ENCODE measurements at places on chromosomes 3 and 15.

- no peak for DNase-seq
These were observed 52.6 kb upstream of the SMAD6 start for GRCh38 chr15:66649235-66649984.

- DNase-seq, result no peak
These were observed 6.8 kb upstream of the NCKIPSD start for GRCh38 chr3:48692551-48692950.

- no peak for DNase-seq
These were observed 1.0 kb downstream of the LRRC28 start for GRCh38 chr15:99252326-99252725.

DNA sequence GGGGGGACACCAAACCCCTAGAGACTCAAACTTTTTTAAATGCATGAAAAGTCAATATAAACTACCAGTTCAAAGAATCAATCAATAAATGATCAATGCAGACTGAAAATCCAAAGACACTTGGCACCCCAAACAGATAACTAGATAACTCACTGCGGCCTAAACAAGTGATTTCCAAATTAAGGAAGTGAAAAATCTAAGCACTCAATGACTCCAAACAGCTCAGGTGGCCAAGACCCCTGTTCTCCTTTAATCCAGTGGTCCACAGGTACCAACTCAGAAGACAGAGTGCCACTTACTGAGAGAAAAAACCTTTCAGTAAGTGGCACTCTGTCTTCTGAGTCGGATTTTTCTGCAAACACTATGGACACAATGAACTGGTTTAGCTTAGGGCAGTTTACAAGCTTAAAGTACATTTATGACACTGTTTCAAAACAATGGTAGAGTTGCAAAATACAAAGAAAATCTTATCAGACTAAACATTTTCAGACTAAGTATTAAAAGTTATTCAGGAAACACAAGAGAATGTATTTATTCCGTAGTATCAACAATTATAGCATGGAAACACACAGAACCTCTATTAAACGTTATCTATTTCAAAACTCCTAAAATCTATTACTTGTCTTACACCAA, 4.7 kb downstream of the DLG1 start:
- no peak for DNase-seq

- DNase-seq, result no peak
These were observed 409.7 kb downstream of the MAGI1 start for GRCh38 chr3:65628978-65629377.

GRCh38 chr3:183288117-183288516, 35.1 kb downstream of the B3GNT5 start:
- no peak for DNase-seq

GRCh38 chr3:126003447-126004190, 34.6 kb downstream of the ROPN1B start:
- DNase-seq, result no peak

DNA sequence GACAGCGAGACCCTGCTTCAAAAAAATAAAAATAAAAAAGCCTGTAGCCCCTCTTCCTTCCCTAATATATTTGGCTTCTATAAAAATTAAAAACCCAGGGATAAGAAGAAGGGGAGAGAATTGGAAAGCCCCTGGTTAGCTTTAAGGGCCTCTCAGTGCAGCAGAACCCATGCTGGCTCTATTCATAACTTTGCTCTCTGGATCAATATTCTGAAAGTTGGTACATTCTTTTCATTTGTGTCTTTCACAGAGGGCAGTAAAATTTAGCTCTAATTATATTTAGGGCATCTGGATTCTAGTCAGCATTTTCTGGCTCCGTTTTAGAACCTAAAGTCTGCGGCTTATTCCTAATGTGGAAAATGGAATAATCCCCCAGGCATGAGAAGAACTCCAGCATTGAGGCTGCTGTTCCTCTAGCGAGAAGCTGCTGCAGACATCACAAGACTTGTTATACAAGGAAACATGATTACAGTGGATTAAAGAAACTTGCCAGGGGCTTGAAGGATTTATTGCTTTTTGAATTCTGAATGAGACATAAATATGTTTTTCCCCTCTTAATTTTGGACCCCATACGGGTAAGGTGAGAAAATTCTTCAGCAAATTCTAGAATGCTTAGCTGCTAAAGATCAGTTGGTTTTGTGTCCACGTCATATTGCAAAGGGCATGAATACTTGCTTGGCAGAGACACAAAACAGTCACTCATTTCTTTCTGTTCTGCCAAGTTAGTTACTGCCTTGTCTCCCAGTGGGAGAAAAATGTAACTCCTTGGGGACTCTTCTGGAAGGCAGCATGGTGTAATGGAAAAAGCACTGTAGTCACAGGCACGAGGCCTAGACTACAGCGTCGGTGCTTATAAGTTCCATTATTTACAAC, 177.7 kb downstream of the VGLL4 start:
- DNase-seq, result peak; percentile 10

- DNase-seq, result no peak
These were observed 124.5 kb upstream of the TBL1XR1 start for GRCh38 chr3:177321819-177322218.

- no peak for DNase-seq
These were observed 17.3 kb downstream of the ATOSA start for GRCh38 chr15:52661909-52662308.

DNA sequence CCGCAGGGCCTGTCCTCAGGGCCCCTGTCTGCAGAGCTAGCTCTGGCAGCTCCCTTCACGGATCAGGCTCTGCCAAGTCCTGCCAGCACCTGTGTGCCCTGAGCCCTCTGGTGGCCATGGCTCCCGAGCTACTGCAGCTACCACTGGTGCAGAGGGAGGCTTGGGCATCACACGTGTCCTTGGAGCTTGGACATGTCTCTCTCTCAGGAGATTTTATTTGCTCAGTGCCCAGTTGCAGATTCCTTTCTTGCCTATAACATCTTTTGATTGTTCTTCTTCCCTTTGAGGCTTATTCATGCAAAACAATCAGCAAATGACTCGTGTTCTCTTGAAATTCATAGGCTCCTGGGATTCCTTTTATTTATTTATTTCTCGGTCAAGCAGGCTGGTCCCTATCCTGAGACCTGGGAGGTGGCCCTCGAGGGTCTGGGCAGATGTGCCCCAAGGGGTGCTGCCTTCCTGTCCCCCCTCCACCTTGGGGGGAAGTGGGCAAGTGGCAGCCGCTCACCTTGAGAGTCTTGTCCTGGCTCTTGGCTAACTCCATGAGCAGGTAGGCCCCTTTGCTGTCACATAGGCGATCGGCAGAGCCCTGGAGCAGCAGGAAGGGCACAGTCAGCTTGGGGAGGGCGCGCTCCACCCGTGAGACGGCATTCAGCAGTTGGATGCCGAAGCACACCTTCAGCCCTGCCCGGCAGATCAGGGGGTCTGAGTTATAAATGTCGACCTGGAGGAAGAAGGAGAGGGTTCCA, 21.9 kb downstream of the ABTB1 start:
- DNase-seq, result peak; percentile 69

DNA sequence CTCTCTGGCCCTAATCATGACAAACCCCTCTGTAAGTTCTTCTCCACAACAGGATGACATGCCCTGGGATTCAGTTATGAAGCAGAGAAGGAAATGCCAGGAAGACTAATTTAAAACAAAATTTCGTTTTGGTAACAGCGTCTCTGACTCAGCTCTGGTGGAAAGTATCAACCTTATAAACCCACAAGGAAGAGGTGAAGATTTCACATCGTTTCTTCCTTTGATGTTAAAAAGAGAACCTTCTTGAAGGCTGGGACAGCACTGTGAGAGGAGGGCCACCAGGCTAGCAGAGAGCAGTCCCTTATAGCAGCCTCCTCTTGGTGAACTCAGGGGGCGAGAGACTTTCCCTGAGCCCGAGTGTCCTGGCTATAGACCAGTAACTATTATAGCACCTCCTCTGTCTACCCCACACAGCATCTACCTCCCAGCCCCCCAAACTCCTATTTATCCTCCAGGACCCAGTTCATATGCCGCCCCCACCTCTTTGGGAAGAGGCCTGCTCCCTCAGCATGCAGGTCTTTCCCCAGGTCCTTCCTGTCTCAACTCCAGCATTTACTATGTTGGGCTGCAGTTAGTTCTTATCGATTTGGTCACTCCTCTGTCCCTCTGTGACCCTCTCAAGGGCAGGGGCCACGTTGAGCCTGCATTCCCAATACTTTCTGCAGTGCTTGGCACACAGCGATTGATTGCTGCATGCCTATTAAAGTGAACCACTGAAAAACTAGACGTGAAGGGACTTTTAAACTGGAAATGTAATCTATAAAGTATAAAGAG, 321.5 kb upstream of the ICE2 start:
- no peak for DNase-seq

DNA sequence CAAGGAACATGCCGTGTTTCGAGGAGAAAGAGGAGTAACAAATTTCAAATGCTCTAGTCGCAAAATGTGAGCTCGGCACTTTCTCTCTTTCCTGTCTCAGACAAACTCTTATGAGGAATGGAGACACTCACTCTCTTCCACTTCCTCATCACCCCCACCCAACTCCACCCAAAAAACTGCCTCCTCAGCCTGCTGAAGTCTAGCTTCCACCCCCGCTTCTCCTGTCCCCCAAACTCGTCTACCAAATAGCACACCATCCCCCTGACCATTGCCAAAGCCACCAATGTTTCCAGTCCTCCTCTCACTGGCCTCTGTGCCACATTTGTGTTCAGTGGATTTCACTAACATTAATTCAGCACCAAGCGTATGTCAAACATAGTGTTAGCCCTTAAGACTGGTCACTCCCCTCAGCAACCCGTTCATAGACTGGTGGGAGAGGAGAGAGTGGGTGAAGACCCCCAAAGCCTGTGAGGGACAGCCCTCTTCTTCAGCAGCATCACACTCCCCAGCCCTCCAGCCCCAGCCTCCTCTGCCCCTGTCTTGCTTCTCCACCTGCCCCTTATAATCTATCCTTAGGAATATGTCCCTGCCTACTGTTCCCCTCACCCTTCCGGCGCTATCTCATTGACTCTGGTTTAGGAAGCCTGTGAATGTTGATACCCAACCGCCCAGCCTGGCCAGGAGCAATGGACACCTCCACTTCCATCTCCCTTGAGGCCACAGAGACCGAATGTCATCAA, 77.3 kb downstream of the FAM174B start:
- no peak for DNase-seq

DNA sequence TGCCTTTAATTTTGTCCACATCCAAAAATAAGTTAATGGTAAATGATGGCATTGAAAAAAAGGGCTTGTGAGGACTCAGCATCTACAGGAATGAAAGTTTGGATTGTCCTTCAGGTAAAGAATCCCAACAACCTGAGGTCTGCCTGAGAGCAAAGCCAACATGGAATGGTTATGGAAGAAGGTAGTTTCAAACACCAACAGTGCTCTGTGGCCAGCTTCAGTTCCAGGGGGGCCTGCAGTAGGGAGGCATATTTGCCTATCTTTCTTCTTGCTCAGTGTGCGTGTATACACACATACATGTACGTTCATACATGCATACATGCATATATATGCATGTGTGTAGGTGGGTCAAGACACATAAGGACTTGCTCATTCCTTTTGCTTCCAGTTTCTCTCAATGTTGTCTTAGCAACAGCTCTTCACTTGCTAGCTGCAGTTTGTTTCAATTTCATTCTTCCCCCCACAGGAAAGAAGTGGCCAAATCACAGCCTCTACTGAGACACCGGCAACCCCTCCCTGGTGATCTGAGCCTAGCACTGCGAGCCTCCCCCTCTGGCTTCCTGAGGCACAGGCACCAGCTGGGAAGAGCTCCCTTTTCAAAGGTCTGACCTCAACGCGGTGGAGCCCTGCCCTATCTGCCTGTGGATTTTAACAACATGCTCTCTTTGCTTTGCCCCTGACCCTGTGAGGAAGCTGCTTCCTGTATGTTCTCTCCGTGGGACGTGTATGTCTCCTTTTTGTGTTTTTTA, 146.2 kb downstream of the KLF13 start:
- peak; percentile 47 for DNase-seq

GRCh38 chr15:64251658-64252057, 88.8 kb upstream of the PPIB start:
- DNase-seq, result no peak

- DNase-seq, result no peak
These were observed 130.2 kb upstream of the STRIT1 start for GRCh38 chr3:155423526-155424322.

DNA sequence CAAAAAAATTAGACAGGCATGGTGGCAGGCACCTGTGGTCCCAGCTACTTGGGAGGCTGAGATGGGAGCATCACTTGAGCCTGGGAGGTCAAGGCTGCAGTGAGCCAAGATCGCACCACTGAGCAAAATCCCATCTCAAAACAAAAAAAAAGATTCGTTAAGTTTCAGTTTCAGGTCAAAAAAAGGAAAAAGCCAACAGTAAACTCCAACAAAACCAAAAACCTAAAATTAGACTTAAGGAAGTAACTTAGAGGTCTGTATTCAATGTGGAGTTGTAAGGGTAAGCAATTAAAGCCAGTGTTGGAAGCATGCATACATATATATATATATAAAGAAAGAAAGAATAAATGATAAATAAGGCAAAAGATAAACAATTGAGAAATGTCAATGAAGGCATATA, 11.8 kb downstream of the KPNA1 start:
- DNase-seq, result no peak

DNA sequence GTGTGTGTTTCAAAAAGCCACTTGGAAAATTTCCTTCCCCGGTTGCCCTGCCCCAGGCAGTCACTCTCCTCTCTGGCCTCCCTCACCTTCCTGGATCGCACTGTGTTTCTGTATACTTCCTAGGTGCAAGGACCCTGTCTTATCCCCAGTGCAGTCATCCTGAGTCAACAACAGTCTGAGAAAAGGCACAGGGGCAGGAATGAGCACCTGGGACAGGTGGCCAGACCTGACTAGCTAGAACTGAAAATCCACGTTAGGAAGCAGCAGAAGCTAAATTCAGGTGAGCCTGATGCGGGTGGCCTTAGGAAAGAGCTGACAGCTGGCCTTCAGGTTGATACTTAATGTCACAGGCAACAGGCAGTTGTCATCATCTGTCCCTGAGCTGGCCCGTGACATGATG, 62.9 kb upstream of the VGLL4 start:
- peak; percentile 80 for DNase-seq

GRCh38 chr3:12253516-12254343, 35.1 kb upstream of the PPARG start:
- no peak for DNase-seq

Data from NCI-H82 (cell line).